ENCODE measurements at places on chromosomes 2 and 18.
A peak's percentile ranks its signal among the peaks of the same experiment; 100 is the strongest.

DNA sequence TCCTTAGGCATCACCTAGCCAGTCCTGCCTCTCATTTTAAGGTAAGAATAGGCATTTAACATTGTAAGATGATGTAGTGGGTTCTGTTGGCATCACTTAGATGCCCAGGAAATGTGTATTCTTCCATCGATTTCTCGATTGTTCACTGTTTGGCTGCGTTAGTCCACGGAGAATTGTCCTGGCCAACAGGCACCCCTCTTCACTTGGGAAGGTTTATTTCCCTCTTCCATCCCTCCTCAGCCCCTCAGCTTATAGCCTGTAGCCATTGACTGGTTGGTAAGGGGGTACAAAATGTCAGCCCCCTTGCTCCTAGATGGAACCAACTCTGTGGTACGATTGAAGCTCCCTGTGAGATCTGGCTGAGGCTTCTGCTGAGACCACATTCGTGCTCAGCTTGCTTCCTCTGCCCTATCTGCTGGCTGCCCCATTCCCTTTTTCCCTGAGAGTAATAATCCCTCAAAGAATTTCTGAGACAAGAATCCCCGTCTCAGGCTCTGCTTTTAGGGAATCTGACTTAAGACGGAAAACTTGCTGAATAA, 43.4 kb downstream of the PLEKHA3 start:
- no peak for DNase-seq

- peak; percentile 98 for DNase-seq
Observed at GRCh38 chr2:10533811-10534321, 85.7 kb upstream of the ODC1 start.

- peak; percentile 73 for DNase-seq
Observed at GRCh38 chr2:105313877-105314276, 15.7 kb downstream of the TGFBRAP1 start.

DNA sequence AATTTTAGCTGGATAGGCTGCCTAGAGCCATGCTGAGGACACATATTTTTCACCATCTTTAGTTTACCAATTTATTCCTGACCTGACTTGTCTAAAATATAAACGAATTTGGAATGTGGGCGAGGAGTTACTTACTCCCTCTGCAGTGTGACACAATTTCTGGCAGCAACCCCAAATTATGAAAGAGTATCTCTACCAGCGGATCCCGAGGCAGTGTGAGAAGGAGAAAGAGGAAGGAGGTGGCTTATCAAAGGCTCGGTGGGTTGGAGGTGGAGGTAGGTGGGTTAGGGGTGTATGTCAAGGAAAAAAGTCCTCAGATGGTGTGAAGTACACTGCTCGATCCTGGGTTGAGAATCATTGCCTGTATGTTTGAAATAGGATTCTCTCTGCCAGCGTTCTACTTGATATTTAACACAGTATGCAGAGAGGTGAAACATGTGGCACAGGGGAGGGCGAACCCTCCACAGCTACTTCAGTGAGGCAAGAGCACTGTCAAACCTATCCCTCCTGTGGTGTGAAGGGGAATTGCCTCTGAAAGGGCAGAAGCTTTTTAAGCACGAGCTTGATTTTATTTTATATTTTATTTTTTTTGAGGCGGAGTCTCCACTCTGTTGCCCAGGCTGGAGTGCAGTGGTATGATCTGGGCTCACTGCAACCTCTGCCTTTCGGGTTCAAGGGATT, 76.0 kb downstream of the RFTN2 start:
- peak; percentile 56 for DNase-seq

All from MV-4-11 (cell line).